D721Med (cell line): ENCODE measurements at places on chromosomes 16 and 17.
A peak's percentile ranks its signal among the peaks of the same experiment; 100 is the strongest.

DNA sequence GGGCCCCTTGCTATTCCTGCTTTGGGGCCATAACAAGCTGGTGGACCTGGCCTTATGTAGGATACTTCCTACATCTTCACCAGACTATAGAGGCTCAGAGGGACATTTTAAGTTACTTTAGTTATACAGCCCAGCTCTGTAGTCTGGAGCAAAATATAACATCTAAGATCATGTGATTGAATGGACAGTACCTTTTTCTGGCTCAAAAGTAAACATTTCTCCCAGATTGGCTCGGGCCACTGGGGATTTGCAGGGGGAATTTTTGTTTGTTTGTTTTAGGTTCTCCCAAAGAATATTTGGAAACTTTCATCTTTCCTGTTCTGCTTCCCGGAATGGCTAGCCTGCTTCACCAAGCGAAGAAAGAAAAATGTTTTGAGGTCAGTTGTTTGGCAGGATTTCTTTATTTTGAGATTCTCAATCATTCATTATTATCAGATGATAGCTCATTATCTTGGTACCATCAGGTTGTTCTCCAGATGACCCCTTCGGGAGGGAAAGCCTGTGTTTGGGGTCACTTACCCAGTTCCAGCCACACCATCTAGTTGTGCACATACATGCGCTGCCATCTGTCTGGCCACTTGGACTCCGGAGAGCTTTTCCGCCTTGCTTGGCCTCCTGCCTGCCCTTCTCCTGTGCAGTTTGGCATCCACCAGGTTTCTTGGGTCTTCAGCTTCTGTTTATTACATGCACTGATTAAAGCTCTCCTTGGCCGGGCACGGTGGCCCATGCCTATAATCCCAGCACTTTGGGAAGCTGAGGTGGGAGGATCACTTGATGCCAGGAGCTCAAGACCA lies 17.2 kb downstream of the IQCK start:
- no peak for DNase-seq

GRCh38 chr17:76834870-76835269 lies 33.3 kb upstream of the MGAT5B start:
- no peak for DNase-seq

GRCh38 chr16:26175944-26176343 lies 484.2 kb downstream of the HS3ST4 start:
- DNase-seq: no peak

GRCh38 chr17:28221751-28222414 lies 97.1 kb upstream of the TMEM97 start:
- no peak for DNase-seq

DNA sequence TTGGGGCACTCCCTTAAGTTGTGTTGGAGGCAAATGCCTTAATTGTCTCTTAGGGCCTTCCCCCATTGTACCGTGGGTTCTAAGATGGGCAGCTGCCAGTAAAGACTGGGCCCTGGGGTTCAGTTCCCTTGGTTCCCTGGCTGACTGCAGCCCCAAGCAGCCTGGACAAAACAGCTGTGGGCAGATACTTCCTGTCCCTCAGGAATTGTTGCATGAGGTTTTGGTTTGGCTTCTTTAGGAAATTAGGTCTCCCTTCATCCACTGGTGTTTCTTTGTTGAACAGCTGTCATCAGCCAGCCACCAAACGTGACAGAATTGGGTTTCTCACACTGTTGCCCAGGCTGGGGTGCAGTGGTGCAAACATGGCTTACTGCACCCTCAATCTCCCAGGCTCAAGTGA lies 42.0 kb upstream of the ETV4 start:
- no peak for DNase-seq

DNA sequence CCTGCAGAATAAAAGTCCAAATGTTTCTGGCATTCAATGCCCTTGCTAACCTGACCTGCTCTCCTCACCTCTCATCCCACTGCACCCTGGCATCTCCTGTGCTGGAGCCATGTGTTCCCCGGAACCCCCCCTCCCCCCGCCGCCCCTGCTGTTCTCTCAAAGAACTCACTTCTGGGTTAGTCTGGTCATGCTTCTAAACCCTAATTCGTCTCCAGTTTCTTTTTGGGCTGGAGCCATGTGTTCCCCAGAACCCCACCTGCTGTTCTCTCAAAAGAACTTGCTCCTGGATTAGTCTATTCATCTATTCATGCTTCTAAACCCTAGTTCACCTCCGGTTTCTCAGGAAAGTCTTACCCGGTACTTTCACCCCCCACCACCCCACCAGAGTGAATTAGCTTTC lies 808 bp upstream of the ALOX15 start:
- DNase-seq: no peak

DNA sequence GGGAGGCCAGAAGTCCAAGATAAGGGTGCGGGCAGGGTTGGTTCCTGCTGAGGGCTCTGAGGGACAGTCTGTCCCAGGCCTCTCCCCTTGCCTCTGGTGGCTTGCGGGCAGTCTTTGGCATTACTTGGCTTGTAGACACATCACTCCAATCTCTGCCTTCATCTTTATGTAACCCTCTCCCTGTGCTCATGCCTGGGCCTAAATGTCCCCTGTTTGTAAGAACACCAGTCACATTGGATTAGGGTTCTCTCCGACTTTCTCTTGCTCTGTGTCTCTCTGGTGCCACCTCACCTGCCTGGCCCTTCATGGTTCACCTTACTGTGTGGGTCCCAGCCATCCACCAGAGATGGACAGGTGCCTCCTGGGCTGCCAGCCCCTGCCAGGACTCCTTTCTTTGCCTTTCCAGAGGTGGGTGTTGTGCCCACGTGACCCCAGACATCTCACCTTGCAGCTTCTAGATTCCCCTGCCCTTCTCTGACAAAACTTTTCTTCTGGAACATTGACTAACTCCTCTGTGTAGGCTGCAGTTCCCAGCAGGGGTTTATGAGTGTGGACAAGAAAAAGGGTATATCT lies 205.8 kb downstream of the MSI2 start:
- no peak for DNase-seq

DNA sequence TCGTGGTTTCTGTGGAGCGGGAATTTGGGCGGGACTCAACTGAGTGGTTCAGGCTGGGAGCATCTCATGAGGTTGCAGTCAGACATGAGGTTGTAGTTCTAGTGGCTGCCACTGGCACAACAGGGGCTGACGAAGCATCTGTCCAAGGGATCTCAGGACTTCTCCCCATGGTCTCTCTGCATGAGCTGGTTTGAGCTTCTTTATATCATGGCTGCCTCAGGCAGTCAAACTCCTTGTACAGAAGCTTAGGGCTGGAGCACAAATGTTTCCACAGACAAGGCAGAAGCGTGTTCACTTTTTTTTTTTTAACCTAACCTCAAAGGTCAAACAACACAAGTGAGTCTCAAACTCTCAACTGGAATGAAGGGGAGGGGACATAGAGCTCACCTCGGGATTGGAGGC lies 243.3 kb downstream of the MSI2 start:
- DNase-seq: no peak

- peak; percentile 83 for DNase-seq
Observed at GRCh38 chr17:45132572-45133463, 503 bp upstream of the PLCD3 start.

- no peak for DNase-seq
Observed at GRCh38 chr17:17377071-17377967, 74.1 kb downstream of the NT5M start.

- no peak for DNase-seq
Observed at GRCh38 chr17:57311281-57312216, 55.2 kb downstream of the MSI2 start.

DNA sequence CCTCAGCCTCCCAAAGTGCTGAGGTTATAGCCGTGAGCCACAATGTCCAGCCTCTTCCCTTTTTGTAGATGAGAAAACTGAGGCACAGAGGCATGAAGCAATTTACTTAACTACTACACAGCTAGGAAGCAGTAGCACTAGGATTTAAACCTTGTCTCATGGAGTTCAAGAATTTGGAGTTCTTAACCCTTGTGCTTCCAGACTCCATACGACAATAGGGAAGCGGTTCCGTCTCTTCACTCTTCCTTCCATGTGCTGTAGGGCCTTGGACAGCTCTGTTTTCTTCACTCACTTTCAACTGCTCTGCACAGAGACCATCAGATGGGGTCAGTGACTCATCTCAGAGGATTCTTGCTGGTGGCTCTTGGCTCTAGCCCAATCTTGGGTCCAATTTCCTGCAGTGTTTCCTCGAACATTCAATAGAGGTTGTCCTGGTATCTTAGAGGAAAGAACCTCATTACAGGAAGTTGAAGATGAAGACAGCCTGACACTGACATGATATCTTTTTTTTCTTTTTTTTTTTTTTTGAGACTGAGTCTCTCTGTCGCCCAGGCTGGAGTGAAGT lies 19.3 kb downstream of the ITGAL start:
- DNase-seq: no peak

DNA sequence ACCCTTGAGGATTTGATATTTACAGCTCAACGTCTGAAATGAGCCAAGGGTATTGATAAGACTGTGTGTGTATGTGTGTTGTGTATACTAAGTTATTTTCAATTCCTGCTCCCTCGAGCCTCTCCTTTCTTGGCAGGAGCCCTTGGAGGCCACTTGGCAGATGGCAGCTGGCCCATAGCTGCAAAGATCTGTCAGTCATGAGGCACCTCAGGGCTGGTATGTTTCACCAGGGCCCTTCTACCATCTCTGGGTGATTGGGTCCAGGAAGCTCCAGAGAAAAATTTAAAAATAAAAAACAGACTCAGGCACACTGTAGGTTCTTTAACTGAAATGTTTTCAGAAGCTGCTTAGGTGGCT lies 355.7 kb downstream of the HAPSTR1 start:
- DNase-seq: no peak

- no peak for DNase-seq
Observed at GRCh38 chr17:58920773-58921172, 165.1 kb downstream of the PPM1E start.

DNA sequence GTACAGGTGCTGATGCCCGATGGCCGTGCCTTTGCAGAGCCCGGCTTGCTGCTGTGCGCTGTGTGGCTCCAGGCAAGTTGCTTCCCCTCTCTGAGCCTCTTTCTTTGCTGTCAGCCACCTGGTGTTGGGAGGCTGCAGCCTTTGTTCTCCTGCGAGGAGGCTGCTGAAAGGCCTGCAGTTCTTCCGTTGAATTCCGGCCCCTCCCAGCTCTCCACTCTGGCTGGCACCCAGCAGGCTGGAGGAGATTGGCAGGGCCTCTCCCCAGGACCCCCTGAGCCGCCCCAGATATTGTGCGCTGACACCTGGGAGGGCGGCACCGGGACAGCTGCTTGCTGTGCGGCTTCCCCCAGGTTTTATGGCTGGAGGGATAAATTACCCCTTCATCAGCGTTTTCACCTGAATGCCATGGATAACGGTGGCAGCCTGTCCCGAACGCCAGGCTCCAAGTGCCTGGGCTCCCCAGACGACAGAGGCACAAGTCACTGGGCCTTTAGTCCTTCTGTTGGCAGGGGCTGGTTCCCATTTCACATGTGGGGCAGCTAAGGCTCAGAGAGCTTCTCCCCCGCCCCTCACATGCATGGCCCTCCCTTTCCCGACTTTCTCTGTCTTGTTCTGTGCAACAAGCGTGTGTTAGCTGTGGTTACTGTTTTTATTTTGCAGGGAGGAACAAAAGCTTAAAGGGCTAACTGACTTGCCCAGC lies 35.1 kb upstream of the GSE1 start:
- no peak for DNase-seq
